ENCODE measurements at places on chromosomes 16 and 17.

GRCh38 chr17:2113279-2113622 is 58.3 kb downstream of the HIC1 start:
- no peak for DNase-seq

GRCh38 chr16:71572497-71573116 is 4.3 kb downstream of the TAT start:
- DNase-seq, result no peak

GRCh38 chr16:49756775-49757558 is 98.9 kb downstream of the ZNF423 start:
- DNase-seq, result no peak

DNA sequence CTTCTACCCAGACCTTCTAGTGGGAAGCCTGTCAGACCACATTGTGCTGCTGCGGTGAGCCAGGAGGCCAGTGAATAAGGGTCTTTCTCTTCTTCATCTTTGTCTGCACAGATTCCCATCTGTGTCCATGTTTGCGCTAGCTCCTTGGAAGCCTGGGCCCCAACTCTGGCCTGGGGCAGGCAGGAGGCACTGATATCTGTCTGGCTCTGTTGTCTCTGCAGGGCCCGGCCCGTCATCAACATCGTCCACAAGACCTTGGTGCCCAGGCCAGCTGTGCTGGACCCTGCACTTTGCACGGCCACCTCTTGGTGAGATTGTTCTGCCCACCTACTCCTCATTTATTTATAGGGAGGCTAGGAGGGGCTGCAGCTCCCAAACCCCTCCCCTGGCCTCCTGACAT is 18.3 kb downstream of the ITGA3 start:
- DNase-seq, result no peak

DNA sequence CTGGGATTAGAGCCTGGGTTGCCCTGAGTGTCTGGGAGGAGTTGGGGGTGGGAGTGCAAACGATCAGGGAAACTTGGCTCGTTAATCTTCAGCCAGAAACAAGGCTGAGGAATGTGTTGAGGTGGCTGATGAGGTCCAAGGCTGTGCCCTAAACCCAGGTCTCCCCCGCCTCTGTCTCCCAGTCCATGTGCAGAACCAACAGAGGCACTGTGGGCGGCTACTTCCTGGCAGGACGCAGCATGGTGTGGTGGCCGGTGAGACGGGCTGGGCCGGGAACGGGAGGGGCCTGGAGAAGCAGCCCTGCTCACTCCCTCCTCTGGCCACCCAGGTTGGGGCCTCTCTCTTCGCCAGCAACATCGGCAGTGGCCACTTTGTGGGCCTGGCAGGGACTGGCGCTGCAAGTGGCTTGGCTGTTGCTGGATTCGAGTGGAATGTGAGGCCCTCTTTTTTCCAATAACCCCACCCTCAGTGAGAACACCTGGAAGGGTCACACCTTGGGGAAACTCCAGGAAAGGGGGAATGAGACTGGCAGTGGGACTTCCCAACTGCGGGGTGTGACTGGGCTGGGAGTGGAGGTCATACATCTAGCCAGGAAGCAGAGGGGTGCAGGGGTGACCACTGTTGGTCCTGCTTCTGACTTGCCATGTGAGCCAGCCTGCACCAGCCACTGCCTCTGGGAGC is 1.7 kb downstream of the SLC5A2 start:
- no peak for DNase-seq

DNA sequence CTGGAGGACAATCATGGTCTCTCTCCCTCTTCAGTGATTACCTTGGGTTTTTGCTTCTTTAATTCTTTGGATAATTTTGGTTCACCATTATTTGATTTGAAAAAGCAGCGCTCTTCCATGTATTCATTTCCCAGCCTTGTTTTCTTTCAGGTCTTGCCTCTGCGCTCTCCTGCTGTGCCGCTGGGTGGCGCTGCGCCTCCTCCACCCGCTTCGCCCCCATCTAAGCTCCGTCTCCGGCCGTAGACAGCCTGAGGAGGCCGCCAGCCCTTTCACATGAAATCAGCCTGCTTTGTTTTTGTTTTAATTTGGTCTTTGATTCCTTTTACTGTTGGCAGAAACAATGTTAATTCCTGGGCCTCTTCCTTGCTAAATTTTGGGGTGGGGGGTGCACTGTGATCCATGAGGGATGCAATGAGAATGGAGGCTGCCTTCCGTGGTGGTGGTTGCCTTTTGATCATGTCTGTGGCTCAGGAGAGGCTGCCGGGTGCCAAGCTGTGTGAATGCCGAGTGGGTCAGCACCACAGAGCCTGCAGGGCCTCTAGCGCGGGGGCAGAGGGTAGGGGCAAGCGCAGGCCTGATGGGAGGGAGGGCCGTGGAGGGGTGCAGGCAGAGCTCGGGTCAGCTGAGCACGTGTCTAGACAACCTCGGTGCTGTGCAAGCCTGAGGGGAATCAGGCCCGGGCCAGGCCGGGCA is 64.1 kb downstream of the PLD6 start:
- DNase-seq, result peak; percentile 47

DNA sequence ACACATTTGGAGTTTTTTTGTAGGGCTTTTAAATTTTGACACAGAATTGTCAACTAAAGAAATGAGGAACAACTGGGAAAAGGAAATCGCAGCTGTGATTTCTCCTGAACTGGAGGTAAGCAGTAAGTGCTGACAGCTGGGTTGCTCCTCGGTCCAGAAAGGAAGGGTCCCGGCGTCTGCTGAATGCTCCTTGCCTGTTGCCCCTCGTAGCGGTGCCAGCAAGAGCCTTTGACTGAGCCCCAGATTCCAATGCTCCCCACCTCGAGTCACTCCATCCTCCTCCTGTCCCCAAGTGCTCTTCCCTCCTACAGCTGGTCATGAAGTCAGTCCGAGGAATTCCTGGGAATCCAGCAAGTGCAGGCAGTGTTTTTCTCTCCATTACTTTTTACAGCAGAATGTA is 32.0 kb upstream of the ENDOV start:
- no peak for DNase-seq

DNA sequence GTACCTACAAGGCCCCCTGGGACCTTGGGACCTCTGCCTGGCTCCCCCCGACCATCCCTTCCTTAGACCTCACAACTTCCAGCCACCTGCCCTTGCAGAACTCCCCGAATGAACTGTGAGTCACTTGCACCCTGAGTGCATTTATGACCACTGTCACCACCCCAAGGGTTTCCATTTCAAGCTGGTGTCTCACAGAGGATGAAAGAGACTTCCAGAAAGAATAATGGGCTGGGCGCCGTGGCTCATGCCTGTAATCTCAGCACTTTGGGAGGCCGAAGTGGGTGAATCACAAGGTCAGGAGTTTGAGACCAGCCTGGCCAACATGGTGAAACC is 124.5 kb upstream of the CIBAR2 start:
- DNase-seq, result no peak

GRCh38 chr17:7750321-7750821 is 32.8 kb downstream of the DNAH2 start:
- DNase-seq, result no peak

GRCh38 chr16:12721841-12722421 is 81.8 kb downstream of the CPPED1 start:
- DNase-seq, result no peak

DNA sequence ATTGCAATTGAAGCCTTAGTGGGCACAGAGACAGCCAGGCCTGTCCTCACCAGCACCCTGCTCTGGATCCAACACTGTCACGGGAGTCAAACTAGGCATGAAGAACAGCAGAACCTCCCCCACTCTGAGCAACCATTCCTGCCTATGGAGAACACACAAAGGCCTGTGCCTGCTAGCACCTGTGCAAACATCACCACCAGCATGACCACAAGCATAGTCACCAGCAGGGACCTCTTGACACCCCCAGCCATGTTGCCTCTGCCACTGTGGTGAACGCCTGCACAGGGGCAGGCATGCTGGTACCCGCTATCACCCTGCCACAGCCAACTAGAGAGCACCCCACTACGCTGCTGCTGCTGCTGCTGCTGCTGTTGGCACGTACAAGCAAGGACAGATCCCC is 51.7 kb downstream of the CMC2 start:
- no peak for DNase-seq
